DMS79 (cell line): ENCODE measurements at places on chromosomes 13 and 19.

DNA sequence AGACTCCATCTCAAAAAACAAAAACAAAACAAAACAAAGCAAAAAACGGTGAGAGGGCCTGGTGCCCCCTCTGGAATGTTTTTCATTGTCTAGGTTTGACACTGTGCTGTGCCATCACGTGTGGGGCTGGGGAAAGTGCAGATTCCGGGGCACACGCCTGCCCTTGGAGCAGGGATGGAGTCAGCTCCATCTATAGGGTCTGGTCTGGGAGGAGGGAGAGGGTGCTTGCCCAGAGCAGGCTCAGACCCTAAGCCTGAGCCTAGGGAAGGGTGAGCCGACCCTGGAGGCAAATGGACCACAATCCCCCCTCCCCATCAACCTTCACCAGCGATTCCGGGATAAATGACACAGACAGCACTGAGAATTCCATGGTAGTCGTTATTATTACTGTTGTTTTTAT, 10.9 kb upstream of the ZBTB32 start:
- DNase-seq: no peak

DNA sequence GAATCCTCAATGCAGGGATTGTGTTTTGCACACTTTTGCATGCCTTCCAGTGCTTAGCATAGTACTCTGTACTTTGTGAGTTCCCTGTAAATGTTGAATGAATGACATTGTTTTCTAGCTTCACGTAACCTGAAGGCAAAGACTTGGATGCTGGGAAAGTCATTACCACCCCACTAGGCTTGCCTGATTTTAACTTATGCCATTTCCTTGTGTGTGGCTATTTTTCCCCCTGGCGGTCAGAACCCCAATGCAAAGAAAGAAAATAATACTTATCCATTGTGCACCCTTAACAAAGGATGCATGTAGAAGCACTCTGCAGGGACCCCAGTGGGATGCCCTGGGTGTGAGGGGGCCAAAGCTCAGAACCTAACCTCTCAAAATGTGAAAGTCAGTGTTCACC, 1.2 kb upstream of the ENOX1 start:
- DNase-seq: no peak

- DNase-seq: no peak
Observed at GRCh38 chr13:75645141-75645540, 9.0 kb downstream of the LMO7 start.

DNA sequence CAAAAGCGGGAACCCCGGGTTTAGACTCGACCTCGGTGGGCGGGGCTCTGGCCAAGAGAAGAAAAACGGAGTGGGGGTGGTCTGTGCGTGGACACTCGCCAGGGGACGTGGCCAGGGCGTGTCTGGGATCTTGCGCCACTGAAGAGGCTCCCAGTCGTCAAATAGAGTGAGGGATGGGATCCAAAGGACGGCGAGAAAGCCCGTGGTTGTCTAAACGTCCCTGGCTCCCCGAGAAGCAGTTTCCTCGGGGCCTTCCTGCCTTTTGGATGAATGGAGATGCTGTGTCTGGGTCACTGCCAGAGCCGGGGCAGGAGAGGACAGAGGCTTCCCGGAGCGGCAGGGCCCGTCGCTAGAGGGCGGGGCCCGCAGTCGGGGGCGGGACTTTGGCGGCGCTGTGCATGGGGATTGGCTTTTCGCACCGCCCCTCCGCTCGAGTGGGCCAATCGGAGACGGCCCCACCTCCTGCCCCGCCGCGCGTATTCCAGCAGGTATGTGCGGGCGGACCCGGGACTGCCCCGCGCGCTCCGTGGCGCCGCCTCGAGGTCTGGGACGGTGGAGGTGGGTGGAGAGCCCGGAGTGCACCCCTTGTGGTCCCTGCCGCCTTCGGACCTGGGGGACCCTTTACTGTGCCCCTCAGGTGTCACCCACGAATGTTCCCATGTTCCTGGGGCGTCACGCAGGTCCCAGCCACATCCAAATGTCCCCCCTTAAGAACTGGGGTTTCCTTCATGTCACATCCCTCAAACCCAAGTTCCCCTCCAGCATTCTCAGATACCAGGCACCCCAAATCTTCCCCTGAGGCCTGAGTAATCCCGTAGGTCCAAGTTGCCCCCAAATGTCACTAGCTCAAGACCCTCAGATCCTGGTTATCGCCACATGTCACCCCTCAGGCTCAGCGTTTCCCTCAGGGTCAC, 38.3 kb downstream of the ZSWIM4 start:
- peak; percentile 77 for DNase-seq

DNA sequence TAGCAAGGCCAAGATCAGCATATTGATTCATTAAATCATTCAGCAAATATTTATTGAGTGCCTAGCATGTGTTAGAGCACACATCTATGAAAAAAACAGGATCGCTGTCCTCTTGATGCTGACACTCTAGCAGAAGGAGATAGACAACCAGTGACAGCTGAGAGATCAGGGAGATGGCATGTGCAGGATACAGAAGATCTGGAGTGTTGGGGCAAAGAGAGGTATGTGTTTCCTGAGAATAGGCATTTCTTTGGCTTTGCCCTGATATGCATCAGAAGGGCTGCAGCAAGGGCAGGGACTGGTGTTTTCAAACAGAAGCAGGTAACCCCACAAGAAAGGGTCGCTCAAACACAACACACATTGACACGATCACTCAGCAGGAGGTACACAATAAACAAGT, 423.4 kb downstream of the FOXO1 start:
- no peak for DNase-seq

GRCh38 chr13:34076943-34077703, 259.2 kb downstream of the RFC3 start:
- DNase-seq: no peak

GRCh38 chr19:56158170-56158757, 17.2 kb downstream of the ZNF444 start:
- no peak for DNase-seq

DNA sequence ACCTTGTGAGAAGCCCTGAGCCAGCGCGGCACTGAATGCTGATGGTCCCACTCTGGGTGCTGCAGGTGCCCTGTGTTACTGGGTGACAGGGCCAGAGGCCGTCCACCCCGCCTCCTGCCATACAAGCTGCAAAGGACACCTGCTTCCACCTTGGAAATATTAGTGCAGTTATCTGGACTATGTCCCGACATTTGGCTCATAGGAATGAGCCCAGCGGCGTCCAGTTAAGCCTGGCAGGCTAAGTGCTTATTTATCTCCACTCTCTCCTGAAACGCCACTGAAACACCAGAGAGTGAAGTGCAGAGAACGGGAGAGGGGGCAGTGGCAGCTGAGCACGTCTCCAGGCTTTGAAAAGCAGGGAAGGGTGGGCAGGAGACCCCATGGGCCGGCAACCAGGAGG, 145.8 kb downstream of the KDM4B start:
- no peak for DNase-seq

DNA sequence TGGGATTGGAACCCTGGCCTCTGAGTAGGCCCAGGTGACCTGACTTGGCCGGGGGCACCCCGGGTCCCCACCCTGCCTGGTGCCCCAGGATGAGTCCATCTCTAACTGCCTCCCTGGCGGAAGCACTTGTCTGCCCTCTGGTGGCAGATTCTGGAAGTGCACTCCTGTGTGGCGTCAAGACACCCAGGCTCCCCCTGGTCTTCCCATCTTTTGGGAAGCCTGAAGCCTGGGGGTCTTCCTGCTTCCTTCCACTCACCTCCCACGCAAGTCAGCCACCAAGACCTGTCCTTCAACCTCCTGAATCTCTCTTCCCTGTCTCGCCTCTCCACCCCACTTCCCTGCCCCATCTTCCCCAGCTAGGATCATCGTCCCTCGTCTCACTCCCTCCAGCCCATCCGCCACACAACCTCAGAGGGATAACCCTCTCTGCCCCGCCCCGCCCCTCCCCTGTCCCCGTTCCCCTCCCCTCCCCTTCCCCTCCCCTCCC, 7.4 kb downstream of the RABAC1 start:
- peak; percentile 24 for DNase-seq

DNA sequence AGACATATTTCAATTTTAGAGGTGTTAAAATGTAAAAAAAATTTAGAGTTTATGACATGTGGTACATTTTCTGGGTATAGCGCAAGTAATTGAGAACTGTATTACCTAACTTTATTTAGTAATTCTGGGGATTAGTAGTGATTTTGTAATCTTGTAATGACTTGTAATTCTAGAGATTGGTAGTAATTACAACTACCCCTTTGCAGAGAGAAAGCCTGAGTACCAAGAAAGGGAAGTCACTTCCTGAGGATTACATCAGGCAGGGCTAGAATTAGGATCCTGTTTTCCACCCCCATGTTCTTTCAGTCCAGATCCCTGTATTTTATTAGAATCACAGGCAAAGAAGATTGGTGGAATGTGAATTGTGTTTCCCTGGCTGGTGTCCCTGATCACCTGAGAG, 274.9 kb downstream of the KCNRG start:
- no peak for DNase-seq

- DNase-seq: no peak
Observed at GRCh38 chr19:1069009-1069779, 2.2 kb downstream of the ARHGAP45 start.

DNA sequence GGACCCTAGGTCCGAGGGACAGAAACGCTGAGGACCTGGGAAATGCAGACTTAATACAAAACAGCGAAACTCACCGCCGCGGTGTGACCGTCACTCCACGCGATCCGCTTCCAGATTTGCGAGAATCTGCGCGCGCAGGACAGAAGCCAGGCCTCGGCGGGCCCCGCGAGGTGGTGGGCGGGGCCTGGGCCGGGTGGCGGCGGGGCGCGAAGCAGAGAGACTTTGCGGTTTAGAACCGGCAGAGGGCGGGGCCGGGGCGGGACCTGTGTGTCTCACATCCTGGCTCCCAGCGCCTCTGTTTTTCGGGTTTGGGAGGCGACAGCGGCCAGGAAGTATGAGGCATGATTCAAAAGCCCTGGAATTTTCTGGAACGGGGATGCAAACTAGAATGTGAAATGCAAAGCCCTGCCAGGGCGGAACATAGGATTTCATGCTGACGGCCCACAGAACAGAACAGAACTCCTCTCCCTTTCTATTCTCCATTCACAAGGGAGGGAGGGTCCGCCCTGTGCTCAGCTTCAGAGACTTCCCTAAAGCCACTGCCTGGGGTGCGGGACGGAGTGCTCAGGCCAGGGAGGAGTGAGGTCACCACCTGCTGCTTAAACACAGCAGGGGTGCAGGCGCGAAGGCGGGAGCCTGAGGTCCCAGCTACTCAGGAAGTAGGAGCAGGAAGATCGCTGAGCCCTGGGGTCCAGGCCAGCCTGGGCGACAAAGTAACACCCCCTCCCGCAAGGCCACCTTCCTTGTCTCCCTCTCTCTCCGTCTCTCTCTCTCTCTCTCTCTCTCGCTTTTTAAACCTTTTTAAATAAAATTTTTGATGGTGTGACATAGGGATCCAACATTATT, 44.3 kb downstream of the ZNF611 start:
- DNase-seq: peak; percentile 70

GRCh38 chr13:48923376-48923775, 52.3 kb upstream of the FNDC3A start:
- DNase-seq: no peak

- no peak for DNase-seq
Observed at GRCh38 chr13:29577136-29578051, 18.1 kb downstream of the SLC7A1 start.

GRCh38 chr13:26485786-26486185, 71.7 kb upstream of the WASF3 start:
- no peak for DNase-seq

DNA sequence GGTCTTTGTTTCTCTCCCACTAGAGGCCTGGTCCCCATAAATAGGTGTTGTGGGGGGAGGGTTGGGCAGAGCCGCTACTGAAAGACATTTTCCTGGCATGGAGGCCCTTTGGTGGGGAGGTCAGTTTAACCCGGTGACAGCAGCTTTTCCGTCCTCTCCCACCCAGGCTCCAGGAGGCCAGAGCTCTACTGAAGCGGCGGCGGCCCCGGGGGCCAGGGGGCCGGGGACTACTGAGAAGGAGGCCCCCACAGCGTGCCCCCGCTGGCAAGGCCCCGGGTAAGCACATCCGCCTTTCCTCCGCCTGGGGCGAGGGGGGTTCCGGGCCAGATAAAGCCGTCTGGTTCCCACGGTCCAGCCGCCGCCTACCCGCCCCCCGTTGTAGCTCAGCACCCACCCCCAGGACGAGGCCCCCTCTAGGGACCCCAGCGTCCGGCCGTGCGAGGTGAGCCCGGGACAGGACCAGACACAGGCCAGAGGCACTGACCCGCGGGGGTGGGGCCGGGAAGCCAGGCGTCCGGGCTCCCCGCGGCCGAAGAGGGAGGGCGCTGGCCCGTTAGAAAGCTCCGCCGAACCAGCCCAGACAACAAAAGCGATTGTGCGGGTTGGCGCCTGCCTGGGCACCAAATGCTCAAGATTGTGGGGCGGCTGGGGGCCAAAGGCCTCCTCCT, 1.1 kb upstream of the LTBP4 start:
- no peak for DNase-seq

DNA sequence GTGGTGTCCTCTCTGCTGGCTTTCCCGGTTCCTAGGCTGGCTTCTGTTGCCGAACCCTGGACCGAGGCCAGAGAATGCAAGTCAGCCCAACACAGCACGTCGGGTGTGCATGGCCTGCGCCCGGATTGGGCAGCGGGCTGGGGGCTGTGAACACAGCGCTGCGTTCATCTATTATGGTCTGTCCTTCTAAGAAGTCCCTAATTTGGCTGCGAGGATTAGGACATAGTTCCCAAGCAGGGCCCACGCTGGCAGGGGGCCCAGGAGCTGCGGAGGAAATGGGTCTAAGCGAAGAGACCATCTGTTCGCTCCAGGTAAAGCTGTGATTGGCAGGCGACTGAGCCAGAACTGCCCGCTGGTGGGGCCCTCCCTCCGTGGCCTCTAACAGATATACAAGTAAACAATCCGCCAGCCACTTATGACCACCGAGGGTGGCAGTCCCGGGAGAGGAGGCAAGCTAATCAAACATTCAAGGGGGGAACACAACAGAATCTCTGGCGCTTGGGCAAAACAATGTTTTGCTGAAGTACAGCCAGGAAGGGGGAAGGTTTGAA, 6.0 kb downstream of the SYCE2 start:
- DNase-seq: peak; percentile 100

DNA sequence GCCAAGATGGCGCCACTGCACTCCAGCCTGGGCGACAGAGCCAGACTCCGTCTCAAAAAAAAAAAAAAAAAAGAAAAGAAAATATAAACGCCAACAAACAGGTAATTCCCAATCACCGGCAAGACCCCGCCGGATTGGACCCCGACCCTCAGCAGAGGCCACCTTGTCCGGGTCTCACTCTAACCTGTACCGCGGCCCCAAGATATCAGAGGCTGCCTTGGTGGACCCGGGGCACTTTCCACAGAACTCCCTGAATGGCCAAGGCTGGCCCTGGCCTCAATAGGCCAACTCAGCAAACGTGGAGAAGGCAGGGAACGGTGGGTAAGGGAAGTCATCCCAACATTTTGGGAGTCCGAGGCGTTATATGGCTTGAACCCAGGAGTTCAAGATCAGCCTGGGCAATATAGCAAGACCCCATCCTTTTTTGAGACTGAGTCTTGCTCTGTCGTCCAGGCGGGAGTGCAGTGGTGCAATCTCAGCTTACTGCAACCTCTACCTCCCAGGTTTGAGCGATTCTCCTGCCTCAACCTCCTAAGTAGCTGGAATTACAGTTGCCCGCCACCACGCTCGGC, 27.8 kb downstream of the MAN2B1 start:
- DNase-seq: no peak
